Uterine smooth muscle cell (primary cell): ENCODE measurements at places on chromosomes 3 and 15. TPM values are rescaled to one million over a fixed set of nuclear protein-coding genes. Genes with fewer than 3 reads are reported as not detected.

The RAB6B gene
- 0.22 and 0.37 TPM in 2 replicates for total RNA-seq

The TLR9 gene
- total RNA-seq = under 0.01 TPM in 1 of 2 replicates, not detected in the other

The WDR93 gene
- total RNA-seq = under 0.01 TPM in 2 replicates

The NR2E3 gene
- 0.22 and 0.25 TPM in 2 replicates for total RNA-seq

The SPATA12 gene
- 0.11 TPM in 1 of 2 replicates, not detected in the other for total RNA-seq

The FYCO1 gene
- total RNA-seq = 29.9 and 50.7 TPM in 2 replicates

The RFT1 gene
- 23.4 and 24.5 TPM in 2 replicates for total RNA-seq

The TASOR gene
- total RNA-seq = 91.7 and 95.5 TPM in 2 replicates

The PIGZ gene
- total RNA-seq = 2.1 and 3.9 TPM in 2 replicates

The MESP2 gene
- 0.55 and 0.75 TPM in 2 replicates for total RNA-seq

The HRG gene
- not detected in 2 replicates for total RNA-seq
